Activated CD4-positive, alpha-beta T cell treated with anti-CD3 and anti-CD28 coated beads for 36 hours (primary cell): ENCODE measurements at places on chromosomes 4 and X. TPM values are rescaled to one million over a fixed set of nuclear protein-coding genes. Genes with fewer than 3 reads are reported as not detected.
A peak's percentile ranks its signal among the peaks of the same experiment; 100 is the strongest.

The OPRPN gene
- not detected for total RNA-seq

The FGF2 gene
- total RNA-seq, result 0.91 TPM

The ADAM29 gene
- total RNA-seq, result not detected

The LANCL3 gene
- total RNA-seq, result 0.18 TPM

The TBX22 gene
- not detected for total RNA-seq

The GRIA2 gene
- not detected for total RNA-seq

The RAB41 gene
- total RNA-seq, result not detected

DNA sequence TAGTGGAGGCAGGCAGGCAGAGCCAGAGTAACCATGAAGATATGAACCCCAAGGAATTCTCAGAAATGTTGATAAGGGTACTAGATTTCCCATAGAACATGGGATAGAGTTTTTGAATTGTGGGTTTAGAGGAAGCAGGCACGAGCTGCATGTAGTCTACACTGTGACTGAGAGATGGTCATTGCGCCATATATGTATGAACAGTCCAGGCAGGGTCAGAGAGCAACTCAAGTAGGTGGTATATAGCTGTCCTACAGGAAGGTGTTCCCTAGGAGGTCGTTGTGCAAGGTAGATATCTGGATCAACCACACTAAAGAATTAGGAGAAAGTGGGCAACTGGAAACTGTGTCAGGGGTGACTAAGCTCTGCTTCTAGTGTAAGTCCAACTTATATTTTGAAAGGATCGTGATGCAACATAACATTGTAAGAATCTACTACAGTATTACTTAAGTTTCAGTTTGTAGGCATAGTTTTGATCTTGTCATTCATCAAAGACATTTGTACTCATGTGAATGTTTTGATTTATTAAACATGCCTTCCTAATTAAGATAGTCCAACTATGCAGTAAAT lies 94.6 kb downstream of the HPGD start:
- peaks cover 10% of the 10 kb centered on the region for H3K4me1 ChIP-seq
- no peak for DNase-seq
- H3K36me3 ChIP-seq, result no peaks in the 10 kb centered on the region
- peaks cover 7% of the 10 kb centered on the region for H3K27me3 ChIP-seq
- no peak overlapping the region for H3K4me3 ChIP-seq
- no peak overlapping the region for H3K27ac ChIP-seq

GRCh38 chr4:87399954-87400353 lies 9.0 kb upstream of the HSD17B11 start:
- no peaks in the 10 kb centered on the region for H3K27me3 ChIP-seq
- no peak for DNase-seq
- H3K27ac ChIP-seq, result no peak overlapping the region

GRCh38 chrX:118593407-118593806 lies 97.8 kb downstream of the DOCK11 start:
- peaks cover 24% of the 10 kb centered on the region for H3K36me3 ChIP-seq
- H3K4me3 ChIP-seq, result no peak overlapping the region
- DNase-seq, result no peak

GRCh38 chrX:106436691-106437090 lies 175.1 kb upstream of the RADX start:
- H3K27ac ChIP-seq, result no peak overlapping the region
- H3K36me3 ChIP-seq, result no peaks in the 10 kb centered on the region
- no peaks in the 10 kb centered on the region for H3K4me1 ChIP-seq
- H3K27me3 ChIP-seq, result peaks cover 3% of the 10 kb centered on the region

- H3K4me3 ChIP-seq, result no peak overlapping the region
- peaks cover 5% of the 10 kb centered on the region for H3K27me3 ChIP-seq
- no peak for DNase-seq
- H3K36me3 ChIP-seq, result no peaks in the 10 kb centered on the region
- H3K4me1 ChIP-seq, result no peaks in the 10 kb centered on the region
These were observed 57.8 kb downstream of the SH3RF1 start for GRCh38 chr4:169212981-169213380.

DNA sequence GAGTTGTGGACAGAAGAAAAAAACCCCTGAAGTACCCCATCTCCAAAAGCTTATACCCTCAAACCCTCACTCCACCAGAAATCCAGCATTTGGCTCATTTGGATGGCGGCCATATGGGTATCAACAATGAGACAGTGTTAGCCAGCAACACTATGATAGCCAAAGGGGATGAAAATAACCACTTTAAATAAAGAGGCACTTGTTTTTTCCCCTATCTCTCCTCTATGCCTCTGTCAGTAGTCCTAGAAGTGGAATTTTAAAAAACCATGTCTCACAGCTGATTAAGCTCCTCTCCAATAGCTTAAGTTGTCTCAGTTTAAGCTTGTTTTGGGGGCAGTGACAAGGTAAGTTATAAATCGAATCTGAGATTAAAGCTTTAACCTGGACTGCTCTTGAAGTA lies 124.0 kb downstream of the MOSPD2 start:
- H3K27me3 ChIP-seq, result no peaks in the 10 kb centered on the region
- no peaks in the 10 kb centered on the region for H3K36me3 ChIP-seq

GRCh38 chr4:122898370-122899150 lies 23.8 kb downstream of the NUDT6 start:
- H3K4me1 ChIP-seq, result no peaks in the 10 kb centered on the region
- no peaks in the 10 kb centered on the region for H3K36me3 ChIP-seq
- no peak for DNase-seq
- no peak overlapping the region for H3K27ac ChIP-seq
- H3K4me3 ChIP-seq, result no peak overlapping the region
- H3K27me3 ChIP-seq, result no peaks in the 10 kb centered on the region

DNA sequence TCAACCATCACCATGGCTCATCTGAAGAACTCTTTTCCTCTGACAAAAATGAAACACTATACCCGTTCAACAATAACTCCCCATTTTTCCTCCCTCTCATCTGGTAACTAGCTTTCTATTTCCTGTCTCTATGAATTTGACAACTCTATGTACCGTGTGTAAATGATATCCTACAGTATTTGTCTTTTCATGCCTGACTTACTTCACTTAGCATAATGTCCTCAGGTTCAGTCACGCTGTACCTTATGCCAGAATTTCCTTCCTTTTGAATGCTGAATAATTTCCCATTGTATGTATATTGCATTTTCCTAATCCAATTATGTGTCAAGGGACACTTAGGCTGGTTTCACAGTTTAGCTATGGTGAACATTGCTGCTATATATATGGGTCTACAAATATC lies 18.2 kb downstream of the MAGEA9 start:
- H3K4me3 ChIP-seq, result no peak overlapping the region
- DNase-seq, result no peak
- no peak overlapping the region for H3K27ac ChIP-seq
- H3K36me3 ChIP-seq, result no peaks in the 10 kb centered on the region
- H3K4me1 ChIP-seq, result peaks cover 29% of the 10 kb centered on the region

DNA sequence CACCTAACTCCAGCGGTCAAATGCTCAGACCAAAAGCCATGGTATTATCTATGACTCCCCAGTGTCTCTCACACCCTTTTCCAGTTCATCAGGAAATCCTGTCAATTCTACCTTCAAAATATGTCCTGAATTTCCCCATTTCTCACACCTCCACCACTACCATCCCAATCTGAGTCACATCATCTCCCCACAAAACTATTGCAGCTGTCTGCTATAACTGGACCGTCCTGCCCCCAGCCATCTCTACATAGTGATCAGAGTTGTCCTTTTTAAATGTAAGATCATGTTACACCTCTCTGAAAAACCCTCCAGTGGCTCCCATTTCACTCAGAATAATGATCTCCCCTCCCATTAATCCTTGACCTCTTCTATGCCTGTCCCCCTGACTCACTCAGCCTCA lies 6.8 kb upstream of the ODAPH start:
- H3K4me1 ChIP-seq, result no peaks in the 10 kb centered on the region
- H3K4me3 ChIP-seq, result no peak overlapping the region
- H3K27ac ChIP-seq, result no peak overlapping the region
- no peak for DNase-seq
- H3K36me3 ChIP-seq, result no peaks in the 10 kb centered on the region

DNA sequence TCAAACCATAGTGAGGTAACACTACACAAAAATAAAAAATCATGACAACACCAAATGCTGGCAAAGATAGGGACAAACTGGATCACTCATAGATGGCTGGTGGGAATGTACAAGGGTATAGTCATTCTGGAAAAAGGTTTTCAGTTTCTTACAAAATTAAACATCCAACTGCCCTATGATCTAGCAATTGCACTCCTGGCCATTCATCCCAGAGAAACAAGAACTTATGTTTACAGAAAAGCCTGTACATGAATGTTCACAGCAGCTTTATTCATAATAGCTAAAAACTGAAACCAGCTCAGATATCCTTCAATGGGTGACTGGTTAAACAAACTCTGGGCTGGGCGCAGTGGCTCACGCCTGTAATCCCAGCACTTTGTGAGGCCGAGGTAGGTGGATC lies 43.3 kb downstream of the NYX start:
- H3K27ac ChIP-seq, result no peak overlapping the region
- H3K27me3 ChIP-seq, result no peaks in the 10 kb centered on the region
- no peaks in the 10 kb centered on the region for H3K4me1 ChIP-seq
- no peak for DNase-seq
- no peaks in the 10 kb centered on the region for H3K36me3 ChIP-seq
- H3K4me3 ChIP-seq, result no peak overlapping the region

GRCh38 chr4:13938299-13938698 lies 310.8 kb upstream of the BOD1L1 start:
- H3K4me3 ChIP-seq, result no peak overlapping the region
- no peaks in the 10 kb centered on the region for H3K27me3 ChIP-seq
- no peaks in the 10 kb centered on the region for H3K36me3 ChIP-seq
- no peaks in the 10 kb centered on the region for H3K4me1 ChIP-seq
- no peak overlapping the region for H3K27ac ChIP-seq

DNA sequence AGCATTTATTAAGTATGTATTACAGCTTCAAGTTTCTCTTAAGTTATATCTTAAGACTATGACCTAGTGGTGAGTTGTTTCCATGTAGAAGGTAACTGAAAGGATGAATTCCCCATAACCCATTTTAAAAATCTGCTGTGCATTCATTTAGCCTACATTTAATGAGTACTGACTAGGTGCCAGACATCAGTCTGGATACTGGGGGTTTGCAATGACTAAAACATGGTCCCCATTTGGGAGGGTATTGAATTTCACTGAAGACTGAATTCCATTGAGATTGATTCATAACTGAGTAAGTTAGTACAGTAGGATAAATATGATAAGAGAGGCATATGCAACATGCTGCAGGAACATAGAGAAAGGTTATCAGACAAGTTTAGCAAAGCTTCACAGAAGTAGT lies 241.5 kb downstream of the FRAS1 start:
- H3K36me3 ChIP-seq, result no peaks in the 10 kb centered on the region
- H3K4me1 ChIP-seq, result peaks cover 7% of the 10 kb centered on the region
- H3K27me3 ChIP-seq, result peaks cover 14% of the 10 kb centered on the region
- DNase-seq, result no peak
- no peak overlapping the region for H3K27ac ChIP-seq
- H3K4me3 ChIP-seq, result no peak overlapping the region

GRCh38 chrX:120559804-120560203 lies 958 bp downstream of the CUL4B start:
- peak overlapping the region; percentile 95 for H3K27ac ChIP-seq
- peak overlapping the region; percentile 90 for H3K4me3 ChIP-seq
- H3K36me3 ChIP-seq, result peaks cover 15% of the 10 kb centered on the region

DNA sequence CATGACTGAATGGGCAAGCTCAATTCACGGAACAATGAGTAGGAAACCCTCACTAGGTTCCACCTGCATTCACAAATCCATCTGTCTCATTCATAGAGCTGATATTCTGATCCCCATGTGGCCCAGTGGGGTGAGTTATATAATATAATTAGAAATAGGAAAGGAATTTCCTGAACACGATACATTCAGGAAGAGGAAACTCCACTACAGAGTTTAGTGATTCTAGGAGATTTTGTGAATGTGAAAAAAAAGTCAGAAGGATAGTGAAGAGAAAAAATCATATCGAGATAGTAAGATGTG lies 471.2 kb downstream of the GASK1B start:
- no peak overlapping the region for H3K27ac ChIP-seq
- H3K27me3 ChIP-seq, result no peaks in the 10 kb centered on the region
- H3K4me3 ChIP-seq, result no peak overlapping the region
- H3K36me3 ChIP-seq, result no peaks in the 10 kb centered on the region

- H3K27me3 ChIP-seq, result no peaks in the 10 kb centered on the region
- H3K36me3 ChIP-seq, result peaks cover 2% of the 10 kb centered on the region
- H3K27ac ChIP-seq, result peak overlapping the region; percentile 77
- DNase-seq, result peak; percentile 73
- H3K4me3 ChIP-seq, result peak overlapping the region; percentile 86
- peaks cover 15% of the 10 kb centered on the region for H3K4me1 ChIP-seq
These were observed 701 bp upstream of the BCOR start for GRCh38 chrX:40098264-40099054.

- no peak overlapping the region for H3K27ac ChIP-seq
- no peaks in the 10 kb centered on the region for H3K36me3 ChIP-seq
- H3K4me1 ChIP-seq, result no peaks in the 10 kb centered on the region
These were observed 45.6 kb downstream of the COL25A1 start for GRCh38 chr4:109256818-109257217.
